Stimulated activated CD8-positive, alpha-beta memory T cell treated with anti-CD3 and anti-CD28 coated beads, Interleukin-2, amount 100 ng/mL, for 1 hour (primary cell): ENCODE measurements at places on chromosomes 1 and 21.
A peak's percentile ranks its signal among the peaks of the same experiment; 100 is the strongest.

DNA sequence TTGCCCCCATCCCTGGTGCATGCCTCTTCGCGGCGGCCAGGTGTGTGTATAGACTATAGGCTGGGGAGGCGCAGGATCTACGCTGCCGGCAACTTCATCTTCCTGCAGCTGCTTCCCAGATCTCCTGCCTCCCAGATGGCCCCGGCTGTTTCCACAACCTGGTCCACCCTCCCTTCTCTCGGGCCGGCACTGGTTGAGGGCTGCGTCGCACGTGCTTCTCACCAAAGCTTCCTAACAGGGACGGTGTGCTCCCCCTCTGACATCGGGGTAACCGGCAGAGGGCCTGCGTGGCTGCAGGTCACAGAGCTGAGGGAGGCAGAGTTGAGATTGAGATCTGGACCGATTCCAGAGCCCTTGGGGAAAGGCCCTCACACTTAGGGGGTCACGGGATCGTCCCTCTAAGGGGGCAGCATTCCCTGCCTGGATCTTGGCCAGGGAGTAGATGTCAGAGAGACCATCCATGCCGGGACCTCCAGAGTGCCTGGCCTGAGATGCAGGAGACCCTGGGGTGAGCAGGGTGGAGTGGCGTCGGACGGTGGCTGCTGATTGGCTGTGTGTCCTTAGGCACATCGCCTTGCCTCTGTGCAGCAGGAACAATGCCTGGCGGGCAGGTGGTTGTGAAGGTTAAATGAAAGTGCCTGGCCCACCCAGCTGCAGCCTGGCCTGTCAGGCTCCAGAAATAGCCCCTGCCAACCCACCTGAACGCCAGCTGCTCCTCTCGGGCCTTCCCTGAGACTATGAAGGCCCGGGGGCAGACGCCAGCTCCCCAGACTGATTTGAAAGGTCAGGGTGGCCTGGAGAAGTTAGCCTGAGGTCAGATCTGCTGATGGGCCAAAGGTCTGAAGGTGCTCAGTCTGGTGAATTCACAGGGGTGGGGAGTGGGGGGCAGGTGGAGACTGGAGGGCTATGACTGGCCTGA, 6.1 kb upstream of the MASP2 start:
- DNase-seq, result no peak

GRCh38 chr1:212699625-212700222, at the start of gene BATF3:
Gene BATF3, minus strand, starts transcription at chr1:212699840. Its CDS starts 78 bp downstream, at chr1:212699762.
- peak; percentile 11 for DNase-seq

DNA sequence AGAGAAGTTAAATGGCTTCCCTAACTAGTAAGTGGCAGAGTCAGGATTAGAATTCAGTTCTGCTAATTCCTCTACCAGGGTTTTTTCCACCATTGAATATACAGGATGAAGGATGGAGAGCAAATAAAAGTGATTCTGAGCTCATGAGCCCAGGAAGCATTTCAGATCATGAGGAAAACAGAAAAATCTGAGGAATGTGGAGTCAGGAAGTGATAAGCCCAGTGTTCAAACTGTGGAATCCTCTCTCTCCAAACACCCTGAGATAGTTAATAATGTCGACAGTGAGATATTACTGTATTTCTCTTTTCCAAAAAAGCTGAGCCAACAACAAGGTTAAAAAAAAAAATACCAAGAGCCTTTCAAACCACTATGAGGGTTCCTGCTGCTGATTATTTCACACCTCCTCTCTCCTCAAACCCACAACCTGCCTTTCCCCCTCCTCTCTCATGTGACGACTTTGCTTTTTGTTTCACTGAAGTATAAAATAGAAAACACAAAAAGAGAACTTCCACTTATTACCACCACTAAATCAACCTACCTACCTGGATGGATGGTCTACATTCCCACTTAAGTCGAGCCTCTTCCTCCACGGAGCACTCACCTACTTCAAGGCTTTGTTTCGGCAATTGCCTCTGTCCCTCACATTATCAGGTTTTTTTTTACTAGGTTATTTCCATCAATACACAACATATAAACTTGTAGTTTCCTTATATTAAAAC, 8.9 kb downstream of the SLAMF1 start:
- DNase-seq, result no peak

DNA sequence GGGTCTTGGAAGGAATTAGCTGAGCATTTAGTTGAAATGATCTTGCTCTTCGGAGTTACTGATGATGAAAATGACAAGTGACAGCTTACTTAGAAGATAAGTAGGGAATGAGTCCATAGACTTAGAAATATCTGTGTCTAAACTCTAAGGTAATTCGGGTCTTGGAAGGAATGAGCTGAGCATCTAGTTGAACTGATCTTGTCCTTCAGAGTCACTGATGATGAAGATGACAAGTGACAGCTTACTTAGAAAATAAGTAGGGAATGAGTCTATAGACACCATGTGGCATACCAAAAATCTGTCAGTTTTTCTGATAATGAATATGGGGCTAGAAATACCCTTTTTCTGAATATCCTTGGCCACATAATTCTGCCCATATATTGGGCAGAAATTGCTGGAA, 14.7 kb downstream of the CTTNBP2NL start:
- DNase-seq, result no peak

DNA sequence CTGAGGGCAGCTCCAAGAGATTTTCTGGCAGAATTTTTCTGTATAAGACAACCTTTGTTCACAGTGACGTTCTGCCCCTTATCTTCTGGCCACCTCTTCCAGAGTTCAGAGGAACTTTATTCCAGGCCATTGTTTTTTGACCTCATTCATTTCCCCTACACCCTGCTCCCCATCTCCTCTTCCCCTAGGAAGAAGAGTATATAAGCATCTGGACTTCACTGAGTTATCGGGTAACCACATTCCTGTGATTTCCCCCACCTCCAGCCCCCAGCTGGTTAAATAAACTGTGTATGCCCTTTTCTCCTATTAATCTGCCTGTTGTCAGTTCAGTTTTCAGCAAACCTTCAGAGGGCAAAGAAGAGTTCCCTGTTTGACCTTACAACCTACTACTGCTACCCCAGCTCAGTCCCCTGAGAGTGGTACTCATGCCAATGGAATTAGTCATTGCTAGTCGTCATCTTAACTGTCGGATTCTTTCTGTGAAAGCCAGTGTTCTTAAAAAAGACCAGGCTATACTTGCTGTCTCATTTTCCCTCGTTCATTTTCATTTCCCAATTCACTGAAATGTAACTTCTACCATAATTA, 14.3 kb upstream of the ALG14 start:
- DNase-seq, result no peak
